CD8-positive, alpha-beta memory T cell (primary cell): ENCODE measurements at places on chromosomes 2 and 18. TPM values are rescaled to one million over a fixed set of nuclear protein-coding genes. Genes with fewer than 3 reads are reported as not detected.

The VWA3B gene
- total RNA-seq = not detected

The NR4A2 gene
- 19.7 TPM for total RNA-seq

The IL36G gene
- not detected for total RNA-seq

DNA sequence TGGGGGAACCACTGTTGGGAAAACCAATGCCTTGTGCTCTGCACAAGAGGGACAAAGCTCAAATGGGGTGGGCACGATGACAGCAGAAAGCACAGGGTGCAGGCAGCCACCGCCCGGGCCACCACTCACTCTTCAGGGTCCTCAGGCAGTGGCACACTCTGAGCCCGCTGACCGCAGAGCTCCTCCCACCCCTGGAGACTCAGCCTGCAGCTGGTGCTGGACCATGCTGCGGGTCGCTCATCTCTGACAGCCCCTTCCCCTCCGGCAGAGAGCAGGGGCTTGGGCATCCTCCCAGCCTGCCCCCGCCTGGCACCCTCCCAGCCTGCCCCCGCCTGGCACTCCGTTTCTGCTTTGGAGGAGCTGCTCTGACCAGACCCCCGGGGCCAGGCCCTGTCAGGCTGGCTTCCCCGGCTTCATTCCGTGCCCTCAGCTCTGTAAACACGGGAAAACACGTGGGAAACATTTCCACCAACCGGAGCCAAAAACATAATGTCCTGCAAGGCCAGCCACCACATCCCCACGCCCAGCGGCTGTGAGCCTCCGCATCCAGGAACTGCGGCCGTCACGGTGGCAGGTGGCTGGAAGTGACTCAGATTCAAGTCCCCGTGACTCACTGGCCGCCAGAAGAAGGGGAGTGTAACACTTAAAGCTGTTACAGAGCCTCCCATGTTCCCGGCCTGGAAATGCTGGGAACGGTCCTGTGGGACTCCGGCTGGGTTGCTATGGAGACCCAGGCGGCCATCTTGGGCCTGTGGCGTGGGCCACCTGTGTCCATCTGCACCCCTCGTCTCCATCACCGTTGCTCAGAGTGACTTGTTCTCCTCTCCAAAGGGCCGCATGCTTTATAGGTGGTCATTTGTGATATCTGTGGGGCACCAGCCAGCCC is 6.8 kb upstream of the SNED1 start:
- no peak overlapping the region for H3K27ac ChIP-seq
- DNase-seq = no peak
- H3K36me3 ChIP-seq = no peaks in the 10 kb centered on the region
- no peaks in the 10 kb centered on the region for H3K4me1 ChIP-seq
- no peaks in the 10 kb centered on the region for H3K27me3 ChIP-seq

- no peak for DNase-seq
- no peaks in the 10 kb centered on the region for H3K4me1 ChIP-seq
- no peaks in the 10 kb centered on the region for H3K36me3 ChIP-seq
- H3K27me3 ChIP-seq = no peaks in the 10 kb centered on the region
- no peak overlapping the region for H3K27ac ChIP-seq
These were observed 155.9 kb downstream of the NAPG start for GRCh38 chr18:10681581-10682367.

- no peaks in the 10 kb centered on the region for H3K36me3 ChIP-seq
- H3K27ac ChIP-seq = no peak overlapping the region
- peaks cover 6% of the 10 kb centered on the region for H3K4me1 ChIP-seq
- H3K27me3 ChIP-seq = no peaks in the 10 kb centered on the region
- H3K4me3 ChIP-seq = no peak overlapping the region
These were observed 193.5 kb downstream of the PRKCE start for GRCh38 chr2:45844796-45845457.

DNA sequence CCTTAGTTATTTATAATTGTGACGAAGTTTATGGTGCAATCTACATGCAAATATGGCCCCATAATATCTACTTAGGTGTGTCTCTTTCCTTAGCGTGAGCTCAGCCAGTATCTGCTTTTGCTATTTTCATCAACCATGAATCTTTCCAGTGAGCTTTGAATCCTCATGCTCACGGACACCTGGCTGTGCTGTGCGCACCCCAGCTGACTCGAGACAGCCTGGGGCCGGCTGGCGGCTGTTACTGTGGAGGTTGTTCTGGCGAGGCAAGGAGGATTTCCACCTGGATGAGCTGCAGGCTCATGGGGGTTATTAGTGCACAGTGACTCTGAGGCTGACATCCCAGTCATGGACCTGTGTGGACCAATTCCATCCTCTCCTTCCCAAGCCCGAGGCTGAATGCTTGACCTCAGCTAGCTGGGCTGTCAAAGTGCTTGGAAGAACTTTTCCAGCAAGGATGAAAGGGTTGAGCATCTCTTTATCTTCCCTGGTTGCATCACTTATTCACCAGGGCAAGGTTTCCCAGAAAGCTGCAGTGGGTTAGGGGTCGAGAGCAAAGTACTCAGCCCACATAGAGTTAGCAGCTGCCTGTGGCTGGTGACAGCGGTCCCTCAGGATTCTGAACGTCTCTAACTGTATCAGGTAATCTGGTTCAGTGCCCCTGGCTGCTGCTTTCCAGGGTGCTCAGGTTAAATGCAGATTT is 141.7 kb downstream of the ARL4C start:
- H3K27ac ChIP-seq = no peak overlapping the region
- no peaks in the 10 kb centered on the region for H3K36me3 ChIP-seq
- no peak overlapping the region for H3K4me3 ChIP-seq
- DNase-seq = no peak

DNA sequence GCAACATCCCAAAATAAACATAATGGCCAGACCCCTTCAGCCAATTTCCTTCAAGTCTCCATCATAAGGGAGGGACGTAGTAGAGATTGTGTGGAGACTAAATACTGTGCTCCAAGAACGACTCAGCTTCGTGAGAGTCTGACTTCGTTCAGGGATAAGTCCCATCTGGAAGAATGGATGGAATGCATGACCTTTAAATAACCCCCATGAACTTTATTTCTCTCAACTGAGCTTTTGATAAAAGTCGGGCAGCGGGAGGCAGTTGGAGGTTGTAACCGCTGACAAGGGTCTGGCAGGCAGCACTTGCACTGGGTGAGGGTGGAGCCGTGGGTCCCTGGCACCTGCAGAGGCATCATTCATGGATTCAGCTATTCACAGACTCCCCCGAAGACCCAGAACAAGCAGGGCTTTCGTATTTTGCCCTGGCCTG is 115.9 kb downstream of the ZFP36L2 start:
- H3K27ac ChIP-seq = no peak overlapping the region
- H3K36me3 ChIP-seq = no peaks in the 10 kb centered on the region
- no peaks in the 10 kb centered on the region for H3K27me3 ChIP-seq
- no peaks in the 10 kb centered on the region for H3K4me1 ChIP-seq
- DNase-seq = no peak
